Osteocyte (in vitro differentiated cells): ENCODE measurements at places on chromosomes 3 and 15. TPM values are rescaled to one million over a fixed set of nuclear protein-coding genes. Genes with fewer than 3 reads are reported as not detected.

TUSC7 gene
- not detected in 2 replicates for total RNA-seq

DNA sequence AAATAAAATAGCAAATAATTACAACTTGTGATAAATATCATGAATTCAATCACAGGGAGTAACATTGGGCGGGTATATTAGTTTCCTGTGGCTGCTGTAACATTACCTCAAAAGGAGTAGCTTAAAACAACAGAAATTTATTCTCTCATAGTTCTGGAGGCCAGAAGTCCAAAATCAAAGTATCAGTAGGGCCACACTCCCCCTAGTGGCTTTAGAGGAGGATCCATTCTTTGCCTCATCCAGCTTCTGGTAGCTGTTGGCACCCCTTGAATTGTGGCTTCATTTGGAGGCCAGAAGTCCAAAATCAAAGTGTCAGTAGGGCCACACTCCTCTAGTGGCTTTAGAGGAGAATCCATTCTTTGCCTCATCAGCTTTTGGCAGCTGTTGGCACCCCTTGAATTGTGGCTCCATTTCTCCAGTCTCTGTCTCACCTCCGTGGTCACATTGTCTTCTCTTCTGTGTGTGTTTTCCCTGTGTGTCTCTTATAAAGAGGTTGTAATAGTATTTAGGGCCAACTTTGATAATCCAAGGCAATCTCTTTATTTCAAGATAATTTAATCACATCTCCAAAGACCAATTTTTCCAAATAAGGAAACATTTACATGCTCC, 3.1 kb upstream of the CFAP20DC start:
- DNase-seq: no peak

GRCh38 chr15:25394898-25395297, 43.9 kb downstream of the UBE3A start:
- DNase-seq: no peak

- DNase-seq: no peak
Observed at GRCh38 chr3:172711454-172711795, 558 bp upstream of the NCEH1 start.
